ENCODE measurements at places on chromosomes 12 and 14.

DNA sequence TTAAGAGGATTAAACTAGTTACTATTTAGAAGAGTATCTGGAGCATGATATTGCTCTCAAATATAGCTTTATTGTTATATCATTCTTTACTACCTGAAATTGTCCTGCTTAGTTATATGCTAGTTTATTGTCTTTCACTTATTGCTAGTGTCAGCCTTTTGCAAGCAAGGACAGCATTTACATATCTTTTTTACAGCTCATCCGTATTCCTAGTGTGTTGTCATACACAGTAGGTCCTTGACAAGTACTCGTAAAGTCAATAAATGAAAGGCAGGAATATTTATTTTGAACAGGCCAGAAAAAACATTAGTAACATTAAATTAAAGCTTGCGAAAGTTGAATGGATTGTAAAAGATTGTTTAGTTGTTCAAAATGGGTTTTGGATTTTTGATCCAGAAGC, 35.0 kb downstream of the CRADD start:
- DNase-seq = no peak

GRCh38 chr14:80434574-80435321, 223.4 kb upstream of the DIO2 start:
- no peak for DNase-seq

DNA sequence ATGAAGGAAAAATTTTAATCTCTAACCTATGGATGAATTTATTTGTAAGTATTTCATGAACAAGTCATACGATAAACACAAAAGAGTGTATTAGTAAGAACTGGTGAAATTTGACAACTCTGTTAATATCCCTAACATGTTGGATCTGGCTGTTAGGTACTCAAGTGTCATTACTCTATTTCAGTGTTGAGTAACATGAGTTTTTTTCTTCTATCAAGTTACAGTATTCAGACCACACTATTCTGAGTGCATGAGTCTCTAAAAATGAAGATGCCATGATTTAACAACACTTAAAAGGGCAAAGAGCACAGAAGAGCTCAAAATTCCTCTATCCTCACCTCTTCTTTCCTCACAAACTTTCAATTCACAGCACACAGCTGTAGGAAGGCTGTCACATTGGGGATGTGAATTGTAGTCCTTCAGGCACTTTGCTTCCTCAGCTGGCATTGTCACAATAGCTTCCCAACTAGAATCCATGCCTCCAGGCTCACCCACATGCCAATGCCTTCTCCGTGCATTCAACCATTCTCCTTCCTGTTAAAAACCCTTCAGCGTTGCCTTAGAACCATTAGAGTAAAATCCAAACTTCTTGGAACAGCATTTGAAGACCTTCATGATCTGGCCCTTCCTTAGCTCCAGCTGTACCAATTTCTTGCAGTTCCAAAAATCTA, 73.7 kb upstream of the DBX2 start:
- DNase-seq = no peak

DNA sequence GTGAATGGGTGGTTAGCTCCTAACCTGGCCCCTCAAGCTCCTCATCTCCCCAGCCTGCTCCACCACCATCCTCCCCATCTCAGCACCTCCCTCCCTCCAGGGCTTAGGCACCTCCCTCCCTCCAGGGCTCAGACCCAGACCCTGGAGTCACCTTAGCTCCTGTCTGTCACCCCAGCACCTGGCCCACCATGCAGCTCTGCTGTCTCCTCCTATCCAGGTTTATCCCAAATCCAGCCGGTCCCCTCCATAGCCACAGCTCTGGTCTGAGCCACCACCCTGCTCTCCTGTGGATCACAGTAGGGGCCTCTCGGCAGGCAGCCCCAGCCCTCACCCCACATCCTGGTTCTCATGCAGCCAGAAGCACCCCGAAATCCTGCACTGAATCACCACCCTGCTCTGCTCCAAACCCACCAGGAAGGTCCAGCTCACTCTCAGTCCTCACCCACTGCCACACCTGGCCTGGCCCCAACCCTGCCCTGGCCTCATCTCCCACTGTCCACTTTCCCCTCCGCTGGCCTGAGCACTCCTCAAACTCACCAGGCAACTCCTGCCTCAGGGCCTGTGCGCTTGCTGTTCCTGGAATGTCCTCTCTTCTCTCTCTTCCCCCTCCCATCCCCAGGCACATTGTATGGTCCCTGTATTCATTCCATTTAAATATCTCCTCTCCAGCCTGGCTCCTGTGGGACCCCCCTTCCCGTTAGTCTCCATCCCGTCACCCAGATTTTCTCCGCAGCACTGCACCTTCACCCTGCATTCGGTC, 62.6 kb downstream of the DIO3 start:
- no peak for DNase-seq

DNA sequence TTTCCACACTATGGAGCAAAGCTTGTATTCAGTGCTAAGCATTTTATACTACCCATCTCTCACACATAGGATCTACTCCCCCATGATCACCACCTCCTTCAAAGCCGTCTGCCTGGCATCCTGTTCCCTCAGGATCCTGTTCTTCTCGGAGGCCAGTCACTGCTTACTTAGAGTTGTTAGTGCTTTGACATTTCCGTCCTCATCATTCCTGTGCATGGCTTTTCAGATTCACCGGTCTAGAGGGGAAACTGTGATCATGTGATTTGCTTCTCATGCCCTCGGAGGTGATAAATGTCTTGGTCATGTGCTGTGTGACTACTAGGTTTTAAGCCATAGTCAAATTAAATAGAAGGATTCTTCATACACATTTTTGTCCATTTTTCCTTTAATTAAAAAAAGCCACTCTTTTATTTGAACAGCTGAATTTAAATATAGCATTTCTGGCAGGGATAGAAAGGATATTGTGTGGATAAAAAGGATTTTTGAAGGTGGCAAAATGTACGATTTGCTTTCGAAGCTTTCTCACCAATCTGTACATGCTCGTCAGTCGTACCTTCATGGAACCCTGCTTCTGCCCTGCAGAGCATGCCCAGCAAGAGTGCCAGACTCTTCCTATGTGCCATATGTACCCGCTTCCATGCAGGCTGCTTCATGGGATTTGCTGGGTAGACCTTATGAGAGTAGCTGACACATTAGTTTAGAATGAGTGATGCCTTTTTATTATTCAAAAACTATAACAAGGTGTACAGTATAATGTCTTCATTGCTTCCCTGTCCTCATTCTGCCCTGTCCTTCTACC, 53.3 kb downstream of the BMAL2 start:
- no peak for DNase-seq

DNA sequence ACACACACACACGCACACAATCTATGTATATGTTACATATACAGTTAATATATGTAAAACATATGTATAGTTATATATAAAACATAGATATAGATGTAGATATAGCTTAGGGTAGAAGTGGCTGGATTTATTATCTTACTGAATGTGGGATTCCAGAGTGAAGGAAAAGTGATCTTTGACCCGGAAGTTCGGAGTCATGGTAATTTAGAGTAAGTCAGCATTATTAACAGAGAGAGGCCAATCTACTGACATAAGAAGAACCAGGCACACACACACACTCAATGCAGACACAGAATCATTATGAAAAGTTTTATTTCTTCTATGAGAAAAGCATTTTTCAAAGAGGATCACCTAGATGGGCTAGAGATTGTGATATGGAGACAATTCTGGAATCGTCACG, 384.2 kb upstream of the NOVA1 start:
- DNase-seq = no peak

All from hematopoietic multipotent progenitor cell treated with erythropoietin and hydrocortisone succinate and interleukin-3 and kit ligand, for 6 days (in vitro differentiated cells).